ENCODE measurements at places on chromosomes 6 and 20.

- no peak for DNase-seq
Measured at GRCh38 chr6:17207281-17207680, 73.9 kb upstream of the RBM24 start.

- DNase-seq: peak; percentile 91
Measured at GRCh38 chr6:142944124-142945048, 590 bp downstream of the HIVEP2 start.

DNA sequence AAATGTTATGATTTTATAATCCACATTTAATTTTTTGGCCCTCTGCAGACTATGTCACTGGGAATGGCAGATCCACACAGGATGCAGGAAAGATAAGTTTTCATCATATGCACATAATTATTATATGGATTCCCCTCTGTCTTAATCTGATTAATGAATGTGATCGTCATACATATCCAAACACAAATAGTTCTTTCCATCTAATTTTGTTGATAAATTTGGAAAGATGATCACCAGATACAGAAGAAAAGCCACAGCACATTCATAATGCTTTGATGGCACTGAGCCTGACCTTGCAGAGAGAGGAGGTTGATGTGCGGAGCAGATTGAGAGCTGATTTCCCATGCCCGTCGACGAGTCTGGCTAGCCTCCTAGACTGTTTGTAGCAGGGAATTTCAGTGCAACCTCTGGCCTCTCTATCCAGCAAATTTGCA is 471.5 kb downstream of the EPM2A start:
- no peak for DNase-seq

DNA sequence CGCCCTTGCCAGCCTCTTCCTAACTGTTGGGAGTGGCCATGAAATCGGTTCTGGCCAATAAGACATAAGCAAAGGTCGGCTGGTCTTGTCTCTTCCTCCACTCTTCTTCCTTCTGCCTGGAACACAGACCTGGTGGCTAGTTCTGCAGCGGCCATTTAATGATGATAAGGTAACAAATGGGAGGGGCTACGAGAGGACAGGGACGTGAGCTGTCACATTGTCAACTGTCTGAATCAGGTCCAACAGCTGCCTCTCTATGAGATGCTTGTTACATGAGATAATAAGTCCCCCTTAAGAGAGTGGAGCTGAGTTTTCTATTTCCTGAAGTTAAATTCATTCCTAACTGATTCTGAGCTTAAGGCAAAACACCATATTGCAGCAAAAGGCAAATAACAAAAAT is 12.5 kb upstream of the TMEM242 start:
- no peak for DNase-seq

DNA sequence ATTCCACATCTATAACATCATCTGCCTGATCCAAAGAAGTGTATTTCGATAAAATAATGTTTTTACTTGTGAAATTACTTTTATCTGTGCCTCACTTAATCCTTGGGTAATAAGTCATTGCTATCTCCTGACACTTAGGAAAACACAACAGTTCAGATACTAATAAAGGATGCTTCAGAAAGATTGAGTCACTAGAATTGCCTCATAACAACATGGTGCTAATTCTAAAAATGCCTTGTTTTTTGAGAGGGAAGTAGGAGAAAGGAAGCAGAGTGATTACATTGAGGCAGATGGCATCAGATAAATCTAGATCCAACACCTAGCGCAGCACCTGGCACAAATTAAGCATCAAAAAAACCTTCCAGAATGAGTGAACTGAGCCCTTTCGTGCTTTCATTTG is 69.0 kb downstream of the NCOA7 start:
- no peak for DNase-seq

DNA sequence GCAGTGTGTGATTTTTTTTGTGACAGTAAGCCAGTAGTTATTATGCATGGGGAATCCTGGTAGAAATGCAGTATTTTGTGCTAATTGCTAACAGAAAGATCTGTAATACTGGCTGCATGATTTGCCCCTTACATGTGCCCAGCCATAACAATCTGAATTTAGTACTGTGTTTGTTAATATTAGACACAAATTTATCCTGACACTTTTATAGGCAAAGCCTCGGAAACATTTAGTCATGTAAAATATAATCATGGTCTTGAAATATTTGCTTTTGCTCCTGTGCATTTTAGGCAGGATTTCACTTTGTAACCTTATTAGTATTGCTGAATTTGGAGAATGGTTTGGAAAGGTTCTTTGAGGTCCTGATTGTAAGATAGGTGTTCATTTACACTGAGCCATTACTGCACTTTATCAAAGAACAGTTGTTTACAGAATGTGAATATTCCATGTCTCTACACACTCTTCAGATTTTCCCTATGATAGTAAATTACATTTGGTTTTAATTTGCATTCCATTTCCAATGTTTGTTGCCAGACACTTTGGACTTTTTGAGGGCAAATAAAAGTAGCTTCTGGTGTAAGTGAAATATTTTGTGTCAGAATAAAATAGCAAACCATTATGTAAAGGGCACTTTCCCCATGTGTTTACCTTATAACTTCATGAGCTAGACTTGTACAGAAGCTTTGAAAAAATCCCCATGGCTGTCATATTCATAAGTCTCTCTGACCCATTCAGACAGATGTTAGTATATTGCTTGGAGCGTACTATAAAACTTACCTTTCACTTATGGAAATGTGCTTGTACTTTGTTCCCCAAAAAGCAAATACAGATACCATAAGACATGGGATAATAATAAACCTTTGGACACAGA is 349.9 kb downstream of the ARHGAP18 start:
- DNase-seq: peak; percentile 23

- peak; percentile 51 for DNase-seq
Measured at GRCh38 chr6:26003102-26003694, 40.6 kb downstream of the TRIM38 start.

GRCh38 chr20:62119591-62120364 is 2.5 kb upstream of the LSM14B start:
- DNase-seq: no peak

- no peak for DNase-seq
Measured at GRCh38 chr6:125188594-125189203, 35.1 kb downstream of the TPD52L1 start.

DNA sequence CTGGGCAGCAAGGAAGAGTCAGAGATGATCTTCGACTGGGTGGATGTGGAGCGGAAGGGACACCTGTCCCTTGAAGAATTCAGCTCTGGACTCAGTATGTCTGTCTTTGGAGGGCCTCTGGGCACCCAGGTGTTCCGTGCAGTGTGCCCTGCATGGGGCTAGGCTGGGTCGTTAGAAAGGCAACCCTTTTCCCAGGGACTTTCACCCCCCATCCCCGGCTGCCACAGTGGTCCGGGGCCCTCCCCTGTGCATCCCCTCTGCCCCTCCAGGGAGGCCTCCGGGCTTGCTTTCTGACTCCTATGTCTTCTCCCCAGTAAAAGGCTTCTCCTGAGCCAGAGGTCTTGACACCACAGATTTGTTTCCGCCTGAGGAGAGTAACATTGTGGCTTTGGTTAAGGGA is 16.2 kb downstream of the RAB44 start:
- no peak for DNase-seq

DNA sequence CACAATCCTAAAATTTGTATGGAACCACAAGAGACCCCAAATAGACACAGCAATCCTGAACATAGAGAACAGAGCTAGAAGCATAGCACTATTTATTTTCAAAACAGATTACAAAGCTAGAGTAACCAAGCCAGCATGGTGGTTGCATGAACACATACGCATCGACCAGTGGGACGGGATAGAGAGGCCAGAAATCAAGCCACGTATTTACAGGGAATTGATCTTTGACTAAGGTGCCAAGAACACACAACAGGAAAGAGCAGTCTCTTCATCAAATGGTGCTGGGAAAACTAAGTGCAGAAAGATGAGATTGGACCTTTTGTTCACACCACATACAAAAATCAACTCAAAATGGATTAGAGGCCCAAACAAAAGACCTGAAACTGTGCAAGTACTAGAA is 21.1 kb downstream of the TTLL2 start:
- no peak for DNase-seq

- DNase-seq: no peak
Measured at GRCh38 chr20:36927704-36928103, 23.8 kb downstream of the SAMHD1 start.

- peak; percentile 89 for DNase-seq
Measured at GRCh38 chr6:45613656-45614055, 235.9 kb upstream of the SUPT3H start.

DNA sequence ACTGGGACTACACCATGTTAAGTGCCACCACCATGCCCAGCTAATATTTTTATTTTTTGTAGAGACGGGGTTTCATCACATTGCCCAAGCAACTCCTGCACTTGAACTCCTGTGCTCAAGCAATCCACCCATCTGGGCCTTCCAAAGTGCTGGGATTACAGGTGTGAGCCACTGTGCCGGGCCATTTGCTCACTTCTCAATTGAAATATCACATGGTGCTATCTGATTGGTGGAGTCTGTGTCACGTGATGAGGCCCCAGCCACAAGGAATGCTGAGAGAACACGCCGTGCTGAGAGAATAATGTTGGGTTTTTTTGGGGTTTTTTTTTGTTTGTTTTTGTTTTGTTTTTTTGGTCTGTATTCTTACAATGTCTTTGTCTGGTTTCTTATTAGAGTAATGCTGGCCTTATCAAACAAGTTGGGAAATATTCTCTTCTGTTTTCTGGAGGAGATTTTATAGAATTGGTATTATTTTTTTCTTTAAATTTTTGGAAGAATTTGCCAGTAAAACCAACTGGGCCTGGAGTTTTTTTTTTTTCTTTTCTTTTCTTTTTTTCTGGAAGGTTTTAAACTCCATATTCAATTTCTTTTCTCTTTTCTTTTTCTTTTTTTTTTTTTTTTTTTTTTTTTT is 183.2 kb upstream of the KCNG1 start:
- DNase-seq: no peak

- no peak for DNase-seq
Measured at GRCh38 chr20:58102261-58102660, 126.2 kb downstream of the ANKRD60 start.

DNA sequence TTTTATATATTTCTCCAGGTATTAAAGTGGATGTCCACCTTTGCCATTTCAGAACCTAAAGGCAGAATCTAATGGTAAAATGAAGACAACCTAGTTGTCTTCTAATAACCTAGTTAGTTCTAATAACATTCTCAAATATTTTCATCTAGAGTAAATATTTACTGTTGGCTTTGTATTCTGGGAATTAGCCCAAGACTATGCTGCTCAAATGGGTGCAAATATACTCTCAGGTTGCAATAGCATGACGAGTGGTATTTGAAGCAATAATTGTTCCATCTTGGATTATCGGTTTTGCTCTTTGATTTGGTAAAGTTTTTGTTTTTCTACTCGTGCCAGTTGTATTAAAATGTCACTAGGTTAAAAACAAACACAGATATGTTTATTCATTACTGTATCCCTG is 21.0 kb upstream of the RSPH4A start:
- DNase-seq: no peak

DNA sequence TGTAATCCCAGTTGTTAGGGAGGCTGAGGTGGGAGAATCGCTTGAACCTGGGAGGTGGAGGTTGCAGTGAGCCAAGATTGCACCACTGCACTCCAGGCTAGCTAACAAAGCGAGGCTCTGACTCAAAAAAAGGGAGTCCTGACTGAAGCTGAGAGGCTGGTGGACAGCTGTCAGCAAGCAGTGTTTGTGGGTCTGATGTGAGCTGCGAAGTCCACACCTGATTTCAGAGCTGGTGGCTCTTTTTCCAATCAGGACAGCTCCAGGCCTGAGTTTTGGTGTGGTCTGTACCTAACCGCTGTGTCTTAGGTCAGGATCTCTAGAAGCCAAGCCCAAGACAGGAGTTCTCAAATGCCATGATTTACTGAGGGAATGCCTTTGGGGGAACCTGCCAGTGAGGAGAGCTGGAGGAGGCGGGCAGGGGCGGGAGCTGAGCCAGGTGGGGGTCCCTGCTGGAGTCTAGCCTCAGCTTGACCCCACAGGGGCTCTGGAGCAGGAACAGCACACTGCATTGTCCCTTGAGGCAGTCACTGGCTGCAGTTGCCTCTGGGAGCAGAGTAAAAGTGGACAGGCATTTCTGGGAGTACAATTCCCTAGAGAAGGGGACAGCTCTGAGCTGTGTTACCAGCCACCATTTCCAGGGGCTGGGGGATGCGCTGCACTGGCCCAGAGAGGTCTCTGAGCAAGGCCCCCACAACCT is 5.0 kb downstream of the GFRA4 start:
- DNase-seq: no peak

DNA sequence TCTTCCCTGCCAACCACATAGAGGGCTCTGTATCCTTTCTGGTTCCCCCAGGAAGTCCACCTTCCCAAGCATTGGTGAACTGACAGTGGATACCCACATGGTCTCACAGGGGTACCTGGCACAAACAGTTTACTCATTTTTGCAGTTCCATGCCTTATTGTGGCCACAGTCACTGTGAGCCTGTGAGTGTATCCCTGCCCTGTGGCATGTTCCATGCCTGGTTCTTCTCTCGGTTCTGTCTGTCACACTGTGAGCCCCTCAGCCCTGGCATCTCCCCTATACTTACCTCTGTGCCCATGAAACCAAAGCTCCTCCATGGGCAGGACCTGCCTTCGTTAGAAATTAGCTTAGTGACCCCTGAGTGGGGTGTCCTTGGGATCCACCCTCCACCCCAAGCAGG is 107.8 kb downstream of the TOX2 start:
- no peak for DNase-seq

DNA sequence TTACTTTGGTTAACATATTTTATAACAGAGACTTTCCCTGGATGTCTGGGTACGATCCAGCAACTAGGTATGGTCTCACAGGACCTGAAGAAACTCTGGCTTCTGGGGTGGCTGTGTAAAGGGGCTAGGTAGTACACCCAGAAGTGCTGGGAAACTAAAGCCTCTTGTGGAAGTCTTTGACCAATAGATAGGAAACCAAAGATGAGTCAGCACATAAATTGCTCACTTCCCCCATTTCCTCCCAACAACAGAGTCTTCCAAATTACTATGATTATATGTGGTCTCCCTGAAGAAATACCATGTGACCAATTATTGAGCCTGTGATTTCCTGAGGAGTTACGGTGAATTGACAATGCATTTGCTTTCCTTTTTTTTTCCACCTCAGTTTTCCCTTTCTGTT is 26.8 kb upstream of the TBX18 start:
- DNase-seq: peak; percentile 48
